Activated T-helper 1 cell treated with anti-CD3 and anti-CD28 coated beads, Interleukin-2, amount 50 U/mL, for 16 hours (primary cell): ENCODE measurements at places on chromosomes 1 and 21.

GRCh38 chr1:204265665-204266064, 51.9 kb upstream of the GOLT1A start:
- no peak for DNase-seq

- no peak for DNase-seq
Measured at GRCh38 chr1:228733576-228733975, 1.7 kb upstream of the RHOU start.

- DNase-seq = no peak
Measured at GRCh38 chr1:17617787-17618557, 78.5 kb downstream of the ARHGEF10L start.

DNA sequence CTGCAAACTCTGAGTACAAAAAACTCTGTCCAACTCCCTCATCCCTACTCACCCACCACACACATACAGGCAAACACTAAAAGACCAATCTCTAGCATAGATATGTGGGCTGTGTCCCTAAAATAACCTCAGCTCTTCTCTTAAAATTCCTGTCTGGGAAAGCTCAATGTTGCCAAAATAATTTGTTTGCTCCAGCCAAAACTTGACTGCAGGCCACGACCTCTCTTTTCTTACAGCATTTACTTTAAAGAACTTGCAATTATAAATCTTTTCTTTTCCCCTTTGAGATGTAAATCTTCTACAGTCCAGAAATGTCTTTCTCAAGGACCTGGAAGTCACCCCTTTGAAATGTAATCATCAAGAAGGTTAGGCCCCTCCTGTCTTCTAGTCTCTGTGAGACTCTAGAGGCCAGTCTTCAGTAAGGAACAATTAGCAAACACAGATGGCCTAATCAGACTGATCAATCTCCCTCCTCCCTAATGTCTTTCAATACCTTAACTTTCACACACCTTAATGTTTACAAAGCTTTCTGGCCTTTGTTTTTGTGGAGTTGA, 483.6 kb upstream of the RGS18 start:
- DNase-seq = no peak

DNA sequence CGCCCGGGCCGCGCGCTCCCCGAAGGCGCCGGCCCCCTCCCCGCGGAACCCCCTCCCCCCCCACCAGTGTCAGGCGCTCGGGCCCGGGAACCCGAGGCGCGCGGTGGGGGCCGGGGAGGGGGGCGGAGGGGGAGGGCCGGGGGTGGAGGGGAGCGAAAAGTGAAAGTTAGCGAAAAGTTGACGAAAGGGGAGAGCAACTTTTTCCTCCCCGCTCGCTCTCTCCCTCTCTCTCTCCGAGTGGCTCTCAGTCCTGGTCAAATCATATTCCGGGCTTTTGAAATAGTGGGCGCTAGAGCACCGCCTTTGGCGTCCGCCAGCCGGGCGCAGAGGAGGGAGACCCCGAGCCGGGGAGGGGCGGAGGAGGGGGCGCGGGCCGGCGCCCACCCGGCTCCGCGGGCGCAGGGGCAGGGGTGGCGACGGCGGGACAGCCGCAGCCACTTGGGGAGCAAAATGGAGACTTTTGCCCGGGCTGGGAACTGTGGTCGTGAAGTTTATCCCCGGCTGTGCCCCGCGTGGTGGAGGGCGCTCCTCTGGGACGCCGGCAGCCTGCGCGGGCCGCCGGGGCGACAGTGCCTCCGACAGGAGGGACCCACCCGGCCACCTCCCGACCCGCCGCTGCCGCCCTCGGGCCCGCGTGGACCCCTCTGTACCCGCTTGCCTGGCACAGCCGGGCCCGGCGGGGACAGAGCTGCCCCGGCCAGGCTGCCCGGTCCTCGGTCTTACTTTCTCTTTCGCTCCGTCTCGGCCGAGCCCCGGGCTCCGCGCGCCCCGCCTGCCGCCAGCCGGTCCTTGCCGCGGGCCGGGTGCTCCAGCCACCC, 697 bp downstream of the PRDM16 start:
- no peak for DNase-seq

DNA sequence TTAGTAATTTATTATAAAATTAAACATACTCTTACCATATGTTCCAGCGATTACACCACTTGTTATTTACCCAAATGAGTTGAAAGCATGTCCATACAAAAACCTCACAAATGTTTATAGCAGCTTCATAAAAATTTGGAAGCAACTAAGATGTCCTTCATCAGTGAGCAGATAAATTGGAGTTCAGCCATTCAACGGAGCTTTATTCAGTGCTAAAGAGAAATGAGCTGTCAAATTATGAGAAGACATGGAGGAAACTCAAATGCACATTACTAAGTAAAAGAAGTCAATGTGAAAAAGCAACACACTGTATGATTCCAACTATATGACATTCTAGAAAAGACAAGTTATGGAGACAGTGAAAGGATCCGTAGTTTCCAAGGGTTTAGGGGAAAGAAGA, 606.7 kb upstream of the TMPRSS15 start:
- no peak for DNase-seq

- DNase-seq = no peak
Measured at GRCh38 chr1:173099166-173099565, 48.4 kb upstream of the TNFSF18 start.

DNA sequence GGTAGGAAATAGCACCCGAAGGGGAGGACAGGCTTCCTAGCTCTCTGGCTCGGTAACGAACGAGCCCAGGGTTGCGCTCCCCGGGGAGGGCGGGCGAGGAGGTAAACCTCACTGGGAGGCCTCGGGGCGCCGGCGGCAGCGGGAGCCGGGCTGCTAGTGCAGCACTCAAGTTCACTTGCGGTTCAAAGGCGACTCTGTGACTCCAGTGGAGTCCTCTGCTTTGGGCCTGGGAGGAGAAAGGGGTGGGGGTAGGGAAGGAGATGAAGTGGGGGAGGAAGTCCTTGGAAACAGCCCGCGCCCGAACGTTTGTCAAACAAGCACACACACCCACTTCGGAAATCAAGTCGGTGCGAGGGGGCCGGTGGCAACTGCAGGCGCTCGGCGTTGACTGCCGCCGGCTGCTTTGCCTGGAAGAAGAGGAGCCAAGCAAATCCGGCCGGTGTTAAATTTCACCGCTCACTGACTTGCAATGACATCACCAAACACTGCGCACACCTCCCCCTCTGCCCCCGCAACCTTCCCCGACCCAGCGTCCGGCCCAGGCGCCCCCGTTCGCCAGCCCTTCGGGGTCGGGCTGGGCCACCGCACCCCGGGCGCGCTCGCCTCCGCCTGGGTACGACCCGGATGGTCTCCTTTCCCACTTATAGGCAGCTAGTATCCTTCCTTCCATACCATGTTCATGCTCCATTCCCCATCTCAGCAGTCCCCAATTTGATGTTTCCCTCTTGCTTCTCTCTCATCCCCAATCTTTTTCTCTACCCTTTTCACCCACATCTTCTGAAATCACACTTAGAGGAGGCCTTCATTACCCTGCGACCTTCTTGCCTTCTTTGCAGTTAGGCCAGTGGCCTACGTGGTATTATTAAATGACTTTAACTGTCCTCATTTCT, at the start of gene COL24A1:
TSS of gene COL24A1 (minus strand) at position 207 of the 890 bp plus-strand sequence. CDS start 376 bp downstream, outside the sequence.
- DNase-seq = no peak

DNA sequence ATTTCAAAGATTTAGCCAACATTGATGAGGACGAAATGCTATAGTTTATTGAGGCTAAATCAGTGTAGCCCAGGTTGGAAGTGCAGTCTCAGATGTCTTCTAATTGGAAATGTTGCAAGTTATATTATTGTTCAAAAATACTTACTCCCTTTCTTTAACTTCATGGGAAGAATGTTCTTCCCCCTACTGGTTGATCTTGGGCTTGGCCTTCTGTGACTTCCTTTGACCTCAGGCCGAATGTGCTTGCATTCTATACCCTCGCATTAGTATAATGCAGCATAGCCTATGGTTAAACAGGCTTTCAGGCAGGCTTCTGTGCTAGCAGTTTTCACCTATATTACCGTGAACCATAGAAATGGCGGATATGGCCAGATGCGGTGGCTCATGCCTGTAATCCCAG, 77.3 kb downstream of the RPE65 start:
- no peak for DNase-seq

DNA sequence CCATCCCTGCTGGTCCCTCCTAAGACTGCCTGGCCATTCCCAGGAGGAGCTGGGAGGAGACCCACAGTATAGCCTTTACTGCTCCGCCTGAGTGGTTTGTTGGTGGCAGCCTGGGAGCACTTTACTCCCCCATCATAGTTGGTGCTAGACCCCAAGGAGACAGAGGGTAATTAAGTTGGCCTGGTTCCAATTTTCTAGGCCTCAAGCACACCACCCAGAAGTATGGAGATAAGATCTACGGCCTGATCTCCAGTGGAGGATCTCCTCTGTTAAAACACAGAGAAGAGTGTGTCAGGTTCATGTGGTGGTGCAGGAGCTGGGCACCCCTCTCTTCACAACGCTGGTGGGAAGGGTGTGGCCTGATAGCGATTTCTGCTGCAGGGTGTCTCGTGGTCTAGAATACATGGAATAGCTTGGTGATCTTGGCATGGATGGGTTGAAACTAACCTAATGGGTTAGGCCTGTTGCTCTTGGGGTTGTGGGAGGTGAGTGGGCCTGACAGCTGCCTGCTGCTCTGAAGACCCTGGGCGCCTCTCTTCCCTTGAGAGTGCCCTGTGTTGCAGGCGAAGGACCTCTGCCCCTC, 68.5 kb downstream of the FASLG start:
- no peak for DNase-seq
